ENCODE measurements at places on chromosomes 3 and 15.

DNA sequence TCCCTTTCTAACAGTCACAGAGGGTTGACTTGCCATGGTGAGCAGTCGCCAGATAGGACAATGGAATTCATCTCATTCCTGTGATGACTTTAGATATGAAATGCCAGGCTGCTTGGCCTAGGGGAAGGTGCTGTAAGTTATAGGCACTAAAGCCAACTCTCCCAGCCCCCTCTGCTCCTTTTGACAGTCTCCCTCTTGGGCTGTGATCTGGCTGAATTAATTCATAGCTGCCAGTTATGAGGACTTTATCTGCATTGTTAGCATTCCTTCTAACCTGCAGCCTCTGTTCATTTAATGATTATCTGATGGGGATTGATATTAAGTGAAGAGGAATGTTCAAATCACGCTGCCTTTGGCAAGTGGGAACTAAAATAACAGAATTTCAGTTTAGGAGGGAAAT lies 427.1 kb upstream of the RASGRP1 start:
- DNase-seq: no peak

GRCh38 chr3:144344925-144345548 lies 373.4 kb downstream of the DIPK2A start:
- DNase-seq: no peak

- DNase-seq: no peak
Observed at GRCh38 chr3:29185706-29186105, 95.2 kb upstream of the RBMS3 start.

GRCh38 chr3:10198761-10199649 lies 34.3 kb downstream of the IRAK2 start:
- peak; percentile 53 for DNase-seq

DNA sequence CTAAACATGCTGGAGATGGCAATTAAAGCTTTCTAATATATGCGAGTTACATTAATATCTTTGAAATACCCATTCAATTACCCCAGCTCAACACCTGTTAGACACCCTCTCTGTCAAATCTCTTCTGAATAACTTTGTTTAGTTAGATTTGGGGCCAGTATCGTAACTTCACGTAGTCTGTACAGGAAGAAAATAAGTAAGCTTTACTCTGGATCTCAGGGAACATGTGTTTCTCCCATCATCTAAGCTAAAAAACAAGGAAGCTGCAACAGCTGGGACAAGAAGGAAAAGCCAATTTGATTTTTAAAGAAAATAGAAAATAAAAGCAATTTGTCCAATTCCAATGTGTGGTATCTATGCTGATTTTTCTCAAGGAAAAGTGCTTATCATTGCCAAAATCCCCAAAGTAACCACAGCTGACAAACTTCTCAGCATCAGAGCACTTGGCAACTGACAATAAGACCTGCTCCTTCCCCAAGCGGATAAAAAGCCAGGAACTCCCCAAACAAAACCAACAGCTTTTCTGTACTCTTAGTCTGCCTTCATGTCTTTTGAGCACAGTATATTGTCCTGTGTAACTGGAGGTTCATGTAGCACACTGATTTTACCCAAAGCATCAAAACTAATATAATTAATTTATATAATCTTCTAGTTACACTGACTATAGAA lies 279.1 kb downstream of the ZBTB20 start:
- DNase-seq: no peak

- no peak for DNase-seq
Observed at GRCh38 chr3:170420307-170420821, 1.7 kb downstream of the CLDN11 start.

DNA sequence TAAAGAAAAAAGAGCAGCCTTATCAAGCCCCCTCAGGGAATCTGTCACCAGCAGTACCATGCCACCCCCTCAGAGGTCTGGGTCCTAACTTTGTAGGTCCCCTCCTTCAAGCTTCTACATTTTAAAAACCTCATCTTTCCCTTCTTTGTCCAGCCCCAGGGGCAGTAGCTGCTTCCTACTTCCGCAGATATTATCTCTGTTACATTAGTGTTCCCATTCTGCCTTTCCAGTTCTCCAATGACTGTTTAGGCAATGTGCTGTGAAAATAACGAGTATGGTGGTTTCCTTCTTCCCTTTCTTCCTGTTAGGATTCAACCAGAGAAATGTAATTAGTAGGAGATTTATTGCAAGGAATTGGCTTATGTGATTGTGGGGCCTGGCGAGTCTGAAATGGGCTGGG lies 126.1 kb upstream of the TNIK start:
- no peak for DNase-seq

GRCh38 chr15:55357774-55358173 lies 38.8 kb downstream of the PIGB start:
- DNase-seq: no peak

DNA sequence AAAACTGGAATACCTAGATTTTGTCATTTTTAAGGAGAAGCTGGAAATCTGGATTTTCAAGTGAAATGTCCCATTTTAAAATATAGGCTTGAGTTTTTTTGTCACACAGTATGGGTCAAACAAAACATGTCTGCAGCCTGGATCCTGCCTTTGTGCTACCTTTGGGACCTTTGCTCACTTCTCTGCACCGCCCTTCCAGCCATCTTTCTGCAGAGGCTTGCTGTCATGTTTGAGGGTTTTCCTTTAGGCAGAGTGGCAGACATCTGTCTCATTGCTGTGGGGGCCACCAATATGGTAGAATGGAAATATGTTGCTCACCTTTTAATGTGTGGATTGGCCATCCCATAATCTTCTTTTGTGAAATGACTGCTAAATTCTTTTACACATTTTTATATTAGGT lies 136.3 kb downstream of the EEFSEC start:
- DNase-seq: no peak

- DNase-seq: no peak
Observed at GRCh38 chr3:159151130-159151529, 349.3 kb downstream of the MFSD1 start.

DNA sequence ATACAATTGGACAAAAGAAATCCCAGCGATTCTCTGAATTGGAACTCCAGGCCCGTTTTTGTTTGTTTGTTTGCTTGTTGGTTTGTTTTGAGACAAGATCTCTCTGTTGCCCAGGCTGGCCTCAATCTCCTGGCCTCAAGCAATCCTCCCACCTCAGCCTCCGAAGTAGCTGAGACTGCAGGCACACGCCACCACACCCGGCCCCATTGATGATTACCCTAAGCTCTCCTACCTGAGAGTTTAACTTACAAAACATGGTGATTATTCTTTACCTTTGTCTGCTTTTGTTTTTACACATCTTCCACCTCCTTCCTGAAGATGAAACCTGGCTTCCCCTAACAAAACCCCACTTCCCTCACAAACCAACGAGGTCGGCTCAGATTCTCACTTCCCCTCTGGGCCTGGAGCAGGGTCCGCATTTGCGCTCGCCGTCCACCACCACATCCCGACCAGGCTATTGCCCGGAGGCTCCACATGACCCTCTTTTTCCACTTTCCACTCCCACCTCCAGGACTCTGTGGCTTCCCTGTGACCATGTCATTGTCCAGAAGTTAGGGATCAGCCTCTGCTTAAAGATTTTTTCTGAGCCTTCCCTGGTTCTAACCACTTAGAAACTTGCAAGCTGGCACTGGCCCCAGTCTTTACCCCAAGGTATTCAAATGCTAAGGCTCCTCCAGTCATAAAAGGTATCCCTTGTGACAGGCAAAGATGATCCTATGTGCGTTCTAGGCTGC lies 14.8 kb downstream of the KLHL6 start:
- no peak for DNase-seq

DNA sequence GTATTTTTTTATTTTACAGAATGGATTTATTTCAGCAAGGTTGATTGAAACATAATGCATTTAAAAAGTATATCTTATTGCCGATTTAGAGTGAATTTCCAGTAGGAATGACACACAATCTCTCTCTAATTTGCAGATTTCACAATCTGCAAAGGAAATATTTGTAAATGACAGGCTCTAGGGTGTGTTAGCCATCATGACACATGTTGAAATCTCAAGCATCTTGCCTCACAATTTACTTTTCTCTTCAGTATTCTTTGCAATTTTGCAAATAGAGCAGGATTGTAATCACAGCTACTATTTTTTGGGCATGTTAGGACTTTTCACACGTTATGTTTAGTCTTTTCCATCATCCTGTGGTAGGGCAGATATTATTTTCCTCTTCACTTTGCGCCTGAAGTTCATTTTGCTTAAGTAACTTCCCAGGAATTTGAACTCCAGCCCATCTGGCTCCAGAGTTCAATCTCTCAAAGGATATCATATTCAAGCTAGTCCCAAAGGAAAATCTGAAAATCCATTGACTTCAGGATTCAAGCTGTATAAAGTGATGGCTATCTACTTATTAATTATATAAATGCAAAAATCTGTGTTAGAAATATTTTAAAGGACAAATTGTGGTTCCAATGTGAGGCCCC lies 55.4 kb downstream of the ATP13A4 start:
- no peak for DNase-seq

GRCh38 chr3:39438880-39439279 lies 28.6 kb upstream of the MOBP start:
- no peak for DNase-seq

- DNase-seq: no peak
Observed at GRCh38 chr3:171862993-171863521, 19.9 kb downstream of the TMEM212 start.

DNA sequence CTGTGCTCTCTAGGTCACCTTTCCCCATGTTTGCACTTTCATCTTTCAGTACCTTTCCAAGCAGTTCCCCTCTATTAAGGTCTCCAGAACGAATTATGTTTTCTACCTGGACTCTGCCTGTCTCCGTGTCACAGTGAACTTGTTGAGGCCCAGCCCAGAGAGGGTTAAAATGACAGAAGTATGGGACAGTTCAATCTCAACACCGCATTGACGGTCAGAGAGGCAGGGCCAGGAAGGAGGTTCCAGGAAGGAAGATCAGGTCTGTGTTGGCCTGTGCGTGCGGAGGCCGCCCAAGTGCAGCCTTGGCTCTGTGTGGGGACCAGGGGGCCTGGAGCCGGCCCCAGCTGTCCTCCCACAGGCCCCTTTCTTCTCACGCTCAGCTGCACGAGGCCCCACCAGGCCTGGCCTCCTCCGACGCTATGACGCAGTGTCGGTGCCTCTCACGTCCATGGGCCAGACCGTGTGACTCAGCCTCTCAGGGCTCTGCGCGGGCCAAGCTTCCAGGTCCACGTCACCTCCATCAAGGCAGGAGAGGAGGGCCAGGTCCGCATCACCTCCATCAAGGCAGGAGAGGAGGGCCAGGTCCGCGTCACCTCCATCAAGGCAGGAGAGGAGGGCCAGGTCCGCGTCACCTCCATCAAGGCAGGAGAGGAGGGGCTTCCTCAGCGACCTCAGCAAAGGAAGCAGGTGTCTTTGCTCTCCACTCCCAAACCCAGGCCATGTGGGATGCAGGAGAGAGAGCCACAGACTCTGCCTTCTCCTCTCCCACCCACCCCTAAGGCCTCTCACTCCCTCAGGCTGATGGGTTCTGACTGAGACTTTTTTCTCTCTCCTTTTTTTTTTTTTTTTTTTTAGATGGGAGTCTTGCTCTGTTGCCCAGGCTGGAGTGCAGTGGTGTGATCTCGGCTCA lies 83.1 kb downstream of the CPN2 start:
- no peak for DNase-seq

GRCh38 chr3:51198477-51198876 lies 186.6 kb upstream of the MANF start:
- DNase-seq: no peak

Measured in stimulated activated CD4-positive, alpha-beta T cell treated with anti-CD3 and anti-CD28 coated beads, Interleukin-2, amount 100 ng/mL, for 48 hours (primary cell).